ENCODE measurements at places on chromosomes 4 and X.

GRCh38 chrX:109940411-109940810 lies 62.5 kb upstream of the TMEM164 start:
- DNase-seq = no peak

GRCh38 chr4:66791686-66792085 lies 753.6 kb downstream of the CENPC start:
- no peak for DNase-seq

- DNase-seq = peak; percentile 80
These were observed at the start of gene TADA2B for GRCh38 chr4:7043284-7044136. Gene TADA2B (plus strand): TSS chr4:7043372. CDS start chr4:7043580, 208 bp downstream.

DNA sequence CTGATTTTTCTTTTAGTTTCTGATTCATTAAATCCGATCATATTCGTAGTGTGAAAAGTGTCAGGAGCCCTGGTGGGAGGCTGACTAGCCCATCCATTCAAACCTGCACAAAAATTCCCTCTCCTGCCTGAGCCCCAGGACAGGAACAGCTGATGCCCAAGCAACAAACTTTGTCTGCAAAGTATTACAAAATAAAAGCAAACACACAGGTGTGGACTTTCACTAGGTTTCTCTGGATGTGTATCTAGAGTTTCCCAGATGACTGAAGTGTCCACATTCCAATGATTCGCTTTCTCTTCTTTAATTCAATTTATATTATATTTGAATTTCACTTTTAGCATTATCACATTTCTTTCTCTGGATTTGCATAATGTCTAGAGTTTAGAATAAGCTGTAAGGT lies 18.2 kb upstream of the FAM9B start:
- DNase-seq = no peak

GRCh38 chr4:43842594-43842993 lies 606.0 kb downstream of the KCTD8 start:
- no peak for DNase-seq

GRCh38 chrX:35380808-35381700 lies 417.1 kb upstream of the MAGEB16 start:
- DNase-seq = no peak

DNA sequence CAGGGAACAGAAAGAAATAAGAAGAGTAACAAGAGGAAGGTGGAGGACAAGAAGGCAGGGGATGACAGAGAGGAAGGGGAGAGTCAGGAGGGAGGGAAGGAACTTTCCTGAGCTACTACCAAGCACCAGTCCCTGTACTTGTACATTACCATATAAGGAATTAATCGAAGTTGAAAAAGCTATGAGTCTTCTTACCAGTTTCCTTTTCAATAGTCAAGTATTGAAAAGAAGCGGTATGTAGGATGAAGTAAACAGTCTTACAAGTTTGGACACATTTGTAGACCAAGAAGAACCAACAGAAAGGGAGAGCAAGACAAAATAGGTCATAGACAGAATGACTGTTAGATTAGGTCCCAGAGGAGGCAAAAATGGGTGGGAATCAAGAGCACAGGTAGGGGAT lies 629.7 kb upstream of the DIPK2B start:
- DNase-seq = no peak

GRCh38 chr4:110134269-110134869 lies 64.0 kb downstream of the ELOVL6 start:
- DNase-seq = no peak

GRCh38 chr4:85210353-85210752 lies 243.9 kb upstream of the WDFY3 start:
- DNase-seq = no peak

DNA sequence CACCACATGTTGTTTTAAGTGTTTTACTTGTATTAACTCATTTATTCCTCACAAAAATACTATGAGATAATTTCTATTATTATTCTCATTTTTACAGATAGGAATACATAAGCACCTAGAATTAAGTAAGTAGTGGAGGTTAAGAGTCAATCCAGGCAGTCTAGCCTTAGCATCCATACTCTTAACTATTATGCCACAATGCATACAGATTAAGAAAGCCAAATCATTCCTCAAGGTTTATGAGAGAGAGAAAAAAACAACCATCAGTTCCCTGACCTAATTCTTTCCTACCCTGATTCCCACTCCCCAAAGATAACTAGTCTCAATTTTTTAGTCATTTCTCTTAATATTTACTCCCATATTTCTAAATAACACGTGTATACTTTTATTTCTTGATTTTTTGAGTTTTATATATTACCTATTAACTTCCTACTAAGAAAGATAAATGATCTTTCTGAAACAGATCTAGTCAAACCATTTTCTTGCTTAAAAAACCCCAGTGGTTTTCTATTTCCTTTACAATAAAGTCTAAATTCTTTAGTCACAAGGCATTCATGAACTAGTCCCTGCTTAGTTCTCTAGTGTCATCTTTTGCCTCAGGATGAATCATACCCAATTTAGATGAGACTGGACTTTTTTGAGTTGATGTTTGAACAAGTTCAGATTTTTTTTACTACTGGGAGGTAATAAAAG lies 16.0 kb downstream of the UBA6 start:
- no peak for DNase-seq

All from GM06990 (cell line).